ENCODE measurements at places on chromosomes 1 and 21. TPM values are rescaled to one million over a fixed set of nuclear protein-coding genes. Genes with fewer than 3 reads are reported as not detected.

GRCh38 chr1:21335088-21335691, 44.9 kb upstream of the ECE1 start:
- H3K36me3 ChIP-seq = no peaks in the 10 kb centered on the region
- H3K27ac ChIP-seq = peak overlapping the region; percentile 86
- peaks cover 43% of the 10 kb centered on the region for H3K4me1 ChIP-seq
- no peaks in the 10 kb centered on the region for H3K27me3 ChIP-seq
- DNase-seq = no peak

ADGRL2 gene
- total RNA-seq = 103 TPM

DNA sequence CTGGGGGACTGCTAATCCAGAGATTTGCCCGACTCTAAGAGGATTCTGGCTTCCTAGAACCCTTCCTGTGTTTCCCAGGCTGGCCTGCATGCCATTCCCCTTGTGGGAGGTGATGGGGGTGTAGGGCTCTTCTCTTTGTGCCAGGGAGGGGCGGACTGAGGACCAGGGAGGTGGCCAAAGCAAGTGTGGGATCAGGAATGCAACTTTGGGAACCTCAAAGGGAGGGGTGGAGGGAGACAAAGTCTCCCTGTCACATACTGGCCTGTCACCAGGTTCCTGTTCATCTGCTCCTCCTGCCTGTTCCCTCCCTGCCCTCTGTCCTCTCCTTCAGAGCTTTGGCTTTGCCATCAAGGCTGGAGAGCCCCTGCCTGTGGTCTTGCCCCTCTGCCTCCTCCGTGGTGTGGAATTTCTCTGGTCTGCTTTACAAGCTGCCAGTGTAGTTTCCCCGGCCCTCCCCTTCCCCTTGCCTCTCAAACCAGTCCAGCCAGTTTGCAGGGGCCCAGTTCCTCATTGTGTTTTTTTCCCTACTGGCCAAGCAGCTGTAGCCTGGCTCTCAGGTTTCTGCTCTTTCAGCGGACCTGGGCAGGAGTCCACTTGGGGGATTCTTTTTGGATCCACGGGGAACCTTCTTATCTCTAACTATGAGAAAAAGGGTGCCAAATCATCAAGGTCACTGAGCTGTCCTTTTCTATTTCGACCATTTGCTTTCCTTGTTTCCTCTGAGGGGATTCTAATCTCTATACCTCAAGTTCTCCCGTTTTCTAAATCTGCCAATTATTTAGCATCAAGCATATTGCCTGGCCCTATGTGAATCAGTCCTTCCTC, 1.8 kb downstream of the CGN start:
- no peak overlapping the region for H3K4me3 ChIP-seq
- peaks cover 9% of the 10 kb centered on the region for H3K27me3 ChIP-seq
- no peak overlapping the region for H3K27ac ChIP-seq
- H3K4me1 ChIP-seq = peaks cover 19% of the 10 kb centered on the region
- H3K36me3 ChIP-seq = no peaks in the 10 kb centered on the region
- no peak for DNase-seq

- no peaks in the 10 kb centered on the region for H3K27me3 ChIP-seq
- H3K4me1 ChIP-seq = peaks cover 13% of the 10 kb centered on the region
- peak overlapping the region; percentile 87 for H3K4me3 ChIP-seq
- H3K36me3 ChIP-seq = peaks cover 2% of the 10 kb centered on the region
- peak; percentile 80 for DNase-seq
These were observed 1.5 kb upstream of the COX20 start for GRCh38 chr1:244833734-244834542.

TCP10L gene
- 0.34 TPM for total RNA-seq
